Stimulated activated effector memory CD8-positive, alpha-beta T cell treated with anti-CD3 and anti-CD28 coated beads, Interleukin-12 subunit alpha, Interleukin-12 subunit beta, amount 100 ng/mL, for 72 hours (primary cell): ENCODE measurements at places on chromosomes 2 and 18.

DNA sequence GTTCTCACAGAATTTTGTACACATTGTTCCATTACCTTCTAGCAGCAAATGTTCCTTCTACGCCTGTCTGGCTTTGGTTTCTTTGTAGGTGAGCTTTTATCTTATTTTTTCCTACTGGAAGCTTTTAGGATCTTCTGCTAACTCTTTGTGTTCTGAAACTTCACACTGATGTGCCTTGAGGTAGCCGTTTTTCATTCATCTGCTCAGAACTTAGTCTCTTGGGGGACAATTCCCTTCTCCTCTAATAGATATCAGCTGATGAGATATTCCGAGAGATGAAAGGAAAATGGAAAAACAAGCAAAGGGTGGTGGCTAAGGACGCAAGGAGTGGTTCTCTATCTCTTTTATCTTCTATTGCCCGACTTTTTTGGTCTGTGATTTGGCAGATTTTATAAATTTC lies 27.8 kb upstream of the LPIN1 start:
- no peak for DNase-seq

- no peak for DNase-seq
Measured at GRCh38 chr2:158580760-158581159, 124.0 kb downstream of the PKP4 start.

GRCh38 chr2:198116756-198117155 lies 312.4 kb downstream of the PLCL1 start:
- DNase-seq: no peak

DNA sequence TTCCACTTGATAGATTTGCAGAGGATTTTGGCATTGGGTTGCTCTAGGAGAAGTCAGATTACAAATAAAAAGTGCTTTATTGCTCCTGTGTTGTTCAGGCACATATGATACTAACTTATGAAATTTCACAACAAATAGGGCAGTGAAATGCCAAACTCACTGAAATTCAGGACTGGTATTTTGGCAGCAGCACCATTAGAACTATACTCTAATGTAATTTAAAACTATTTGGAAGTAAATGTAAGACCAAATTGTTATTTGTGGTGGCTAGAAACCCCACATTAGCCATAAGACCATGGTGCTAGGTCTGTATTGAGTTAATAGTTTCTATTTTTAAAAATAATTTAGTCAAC lies 57.2 kb downstream of the SPTBN1 start:
- DNase-seq: no peak

DNA sequence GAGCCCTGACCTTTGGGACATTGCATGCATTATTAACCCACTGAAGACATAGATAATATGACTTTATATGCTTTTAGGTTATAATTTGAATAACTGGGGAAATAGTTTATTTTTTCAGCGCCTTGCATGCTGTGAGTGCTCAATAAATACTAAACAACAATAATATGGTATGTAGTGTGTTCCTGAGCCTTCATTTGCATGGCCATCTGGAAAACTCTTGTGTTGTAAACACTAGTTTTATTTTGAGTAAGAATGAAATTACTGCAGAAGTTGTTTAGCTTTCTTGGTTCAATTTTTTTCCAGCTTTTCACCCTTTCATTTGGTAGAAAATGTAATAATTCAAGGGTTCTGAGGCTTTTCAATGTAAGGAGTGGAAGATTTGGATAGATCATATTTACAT lies 189.3 kb upstream of the GALNT5 start:
- no peak for DNase-seq
